Mammary epithelial cell (primary cell): ENCODE measurements at places on chromosomes 2 and 18. TPM values are rescaled to one million over a fixed set of nuclear protein-coding genes. Genes with fewer than 3 reads are reported as not detected.

The MRO gene
- total RNA-seq, result not detected in 2 replicates

The ACOXL gene
- total RNA-seq, result 0.53 and 1.0 TPM in 2 replicates

The IHH gene
- total RNA-seq, result 0.17 TPM

The UGT1A4 gene
- 0.14 and 0.53 TPM in 2 replicates for total RNA-seq

The LGALSL gene
- 11.8 TPM for total RNA-seq

The CACNB4 gene
- total RNA-seq, result 0.27 TPM in 1 of 2 replicates, not detected in the other

The MREG gene
- 29.5 and 30.1 TPM in 2 replicates for total RNA-seq

The GPR39 gene
- 5.7 TPM for total RNA-seq

The LINC00305 gene
- not detected in 2 replicates for total RNA-seq

The IL1A gene
- 184 and 269 TPM in 2 replicates for total RNA-seq

The ACADL gene
- 0.50 TPM for total RNA-seq

The ZNF396 gene
- 0.50 TPM for total RNA-seq

The GRHL1 gene
- total RNA-seq, result 2.2 and 2.3 TPM in 2 replicates

The GAL3ST2 gene
- total RNA-seq, result not detected in 2 replicates

The PPP1R1C gene
- total RNA-seq, result 1.7 and 1.9 TPM in 2 replicates

The CCDC85A gene
- total RNA-seq, result not detected in 2 replicates

The CAPN14 gene
- total RNA-seq, result 0.17 TPM

The TCF23 gene
- total RNA-seq, result 0.08 TPM in 1 of 2 replicates, not detected in the other

The GREB1 gene
- 1.9 and 2.1 TPM in 2 replicates for total RNA-seq

The SALL3 gene
- total RNA-seq, result not detected

The KCNS3 gene
- total RNA-seq, result 0.94 and 2.5 TPM in 2 replicates

The RAMP1 gene
- total RNA-seq, result 3.7 TPM

The DNAJC5G gene
- not detected for total RNA-seq

The LCT gene
- total RNA-seq, result not detected in 2 replicates

The TEKT4 gene
- total RNA-seq, result 0.26 TPM in 1 of 2 replicates, not detected in the other

The KLHL41 gene
- total RNA-seq, result 0.16 and 0.35 TPM in 2 replicates

The KYNU gene
- 0.75 and 1.6 TPM in 2 replicates for total RNA-seq

The SPHKAP gene
- total RNA-seq, result not detected in 2 replicates

The CFC1 gene
- total RNA-seq, result not detected

The PROC gene
- 1.4 TPM in 1 of 2 replicates, not detected in the other for total RNA-seq

The ALPG gene
- not detected in 2 replicates for total RNA-seq

The EFEMP1 gene
- total RNA-seq, result 179 and 183 TPM in 2 replicates

The SCN3A gene
- not detected for total RNA-seq

The CCDC102B gene
- total RNA-seq, result 0.67 TPM

The SRSF7 gene
- total RNA-seq, result 177 and 183 TPM in 2 replicates

The ACMSD gene
- total RNA-seq, result 0.33 TPM

The SNORC gene
- 4.3 and 7.0 TPM in 2 replicates for total RNA-seq

The STRADB gene
- 12.8 and 15.6 TPM in 2 replicates for total RNA-seq

The TEX44 gene
- total RNA-seq, result not detected in 2 replicates

The SEMA4C gene
- total RNA-seq, result 14.0 TPM

The KLHL30 gene
- 0.83 TPM for total RNA-seq

The CFAP65 gene
- total RNA-seq, result 0.50 TPM

The GALNT5 gene
- total RNA-seq, result 17.1 and 33.7 TPM in 2 replicates

The FAM110C gene
- total RNA-seq, result 31.2 and 46.9 TPM in 2 replicates

The ITGB6 gene
- 461 TPM for total RNA-seq

The ANKRD30BL gene
- total RNA-seq, result not detected in 2 replicates

The PAX3 gene
- total RNA-seq, result not detected

The MC2R gene
- not detected in 2 replicates for total RNA-seq

The ARHGEF33 gene
- 0.33 TPM for total RNA-seq

The FAM124B gene
- total RNA-seq, result not detected in 2 replicates

The MOGAT1 gene
- not detected in 2 replicates for total RNA-seq

The TAF4B gene
- total RNA-seq, result 6.5 TPM
